GM10248 (cell line): ENCODE measurements at places on chromosomes 2 and 18.

DNA sequence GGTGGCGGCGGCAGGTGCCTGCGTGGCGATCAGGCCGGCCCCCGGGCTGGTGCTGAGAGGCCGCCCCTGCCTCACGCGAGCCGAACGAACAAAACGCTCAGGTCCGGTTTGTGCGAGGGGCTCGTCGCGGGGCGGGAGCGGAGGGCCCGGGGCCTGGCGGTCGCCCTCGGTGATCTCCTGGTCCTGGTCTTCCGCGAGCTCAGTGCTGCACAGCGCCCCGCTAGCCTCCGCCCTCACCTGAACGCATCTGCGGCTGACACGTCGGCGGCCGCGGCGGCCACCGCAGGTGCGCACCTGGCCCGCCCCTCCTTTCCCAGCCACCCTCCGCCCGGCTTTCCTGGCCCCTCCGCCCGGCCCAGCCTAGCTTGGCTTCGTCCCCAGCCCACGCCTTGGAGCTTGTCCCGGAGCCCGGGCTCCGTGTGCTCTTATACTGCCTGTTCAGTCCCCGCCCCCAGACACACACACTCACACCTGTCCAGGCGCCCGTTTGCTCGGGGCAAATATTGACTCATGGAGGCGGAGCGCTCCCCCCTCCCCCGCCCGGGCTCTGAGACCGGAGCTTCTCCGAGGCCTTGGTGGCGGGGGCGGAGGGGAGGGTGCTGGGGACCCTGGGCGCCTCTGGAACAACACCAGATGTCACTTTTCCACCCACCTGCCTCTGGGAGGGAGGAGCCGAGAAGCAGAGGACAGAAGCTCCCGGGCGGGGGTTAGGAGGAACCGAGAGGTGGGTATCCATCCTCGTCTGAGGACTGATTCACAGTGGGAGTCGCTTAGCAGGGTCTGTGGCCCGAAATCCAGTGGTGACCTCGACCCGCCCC is 8.6 kb upstream of the CRYBA2 start:
- DNase-seq: peak; percentile 65

DNA sequence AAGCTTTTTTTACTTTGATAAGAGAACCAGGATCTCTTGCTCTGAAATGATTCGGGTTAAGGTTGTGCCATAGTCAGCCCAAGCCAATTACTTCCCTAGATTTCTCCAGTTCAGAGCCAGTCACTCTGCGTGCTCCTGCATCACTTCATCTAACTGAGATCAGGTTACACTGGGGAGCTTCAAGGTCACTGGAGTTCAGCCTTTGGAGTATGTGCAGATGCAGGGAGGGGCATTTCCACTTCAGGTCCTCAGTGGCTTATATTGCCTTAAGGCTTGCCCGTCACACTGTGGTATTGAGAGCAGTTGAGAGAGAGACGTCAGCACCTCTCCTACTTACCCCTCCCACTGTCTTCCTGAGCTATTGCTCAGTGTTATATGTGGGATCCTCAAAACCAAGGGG is 317.8 kb downstream of the EPHA4 start:
- no peak for DNase-seq

GRCh38 chr18:40013001-40013609 is 1941.9 kb upstream of the PIK3C3 start:
- no peak for DNase-seq

DNA sequence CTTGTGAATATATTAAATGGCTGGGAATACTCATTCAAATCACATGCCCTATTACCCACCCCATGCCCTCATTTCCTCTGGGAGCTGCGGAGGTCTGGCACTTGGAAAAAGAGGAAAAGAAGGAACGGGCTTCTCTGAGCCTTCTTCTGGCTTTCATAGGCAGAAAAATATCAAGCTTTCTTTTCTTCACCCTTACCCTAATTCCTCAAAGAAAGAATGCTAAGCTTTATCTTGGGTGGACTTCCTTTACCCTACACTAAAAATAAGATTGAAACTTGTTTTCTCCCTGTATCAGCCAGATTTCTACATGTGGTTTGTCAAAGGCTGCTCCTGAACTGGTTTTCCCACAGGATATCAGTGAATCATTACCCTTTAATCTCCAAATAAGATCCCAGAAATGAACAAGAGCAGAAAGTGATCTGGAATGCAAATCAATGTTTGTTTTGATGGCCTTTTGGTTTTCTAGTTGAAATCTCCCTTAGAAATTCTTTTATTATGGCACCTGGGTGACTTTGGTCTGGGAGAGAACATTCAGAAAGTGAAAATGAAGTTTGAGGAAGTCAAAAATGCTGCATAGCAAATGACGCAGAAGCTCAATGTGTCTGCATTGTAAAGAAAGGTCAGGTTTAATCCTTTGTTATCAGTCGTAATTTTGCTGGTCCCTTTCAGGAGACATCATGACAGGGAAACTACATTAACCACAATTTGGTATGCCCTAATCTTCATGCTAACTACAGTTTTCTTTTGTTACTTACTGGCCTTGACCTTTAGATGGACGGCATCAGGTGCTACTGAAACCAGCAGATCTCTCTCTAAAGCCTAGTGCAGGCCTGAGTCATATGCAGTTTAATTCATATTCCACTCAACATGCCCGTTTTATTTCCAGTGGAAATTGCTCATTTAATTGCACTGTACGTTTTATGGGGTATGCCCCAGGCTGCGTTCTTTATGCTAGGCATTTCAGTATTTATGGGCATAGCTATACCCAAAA is 46.6 kb upstream of the HNRNPA3 start:
- peak; percentile 48 for DNase-seq

DNA sequence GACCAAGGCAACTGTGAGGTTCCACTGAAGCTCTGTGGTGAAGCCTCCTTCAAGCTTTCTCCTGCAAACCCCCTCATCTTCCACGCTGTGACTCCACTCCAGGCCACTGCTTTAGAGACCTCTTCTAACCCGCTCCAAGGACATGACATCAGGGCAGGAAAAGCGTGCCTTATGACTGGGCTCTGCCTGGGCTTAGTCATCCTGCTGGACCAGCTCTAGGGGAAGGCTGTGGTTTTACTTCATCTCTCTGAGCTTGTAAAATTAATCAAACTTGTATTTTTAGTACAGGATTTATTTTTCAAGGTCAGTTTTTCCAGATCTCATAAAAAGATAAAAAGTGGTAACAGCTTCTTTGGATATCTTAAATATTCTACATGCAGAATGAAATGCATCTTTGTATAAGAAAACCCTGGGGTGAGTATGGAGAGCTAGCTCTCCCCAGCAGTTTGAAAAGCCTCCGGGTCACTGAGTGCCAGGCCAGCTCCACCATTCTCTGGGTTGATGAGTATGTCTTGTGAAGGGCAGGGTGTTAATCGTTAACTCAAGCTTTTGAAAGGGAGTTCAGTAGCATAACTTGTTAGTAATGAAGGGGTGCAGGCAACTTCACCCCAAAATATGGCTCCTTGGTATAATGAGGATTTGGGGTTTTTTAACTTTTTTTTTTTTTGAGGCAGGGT is 33.1 kb upstream of the YPEL5 start:
- DNase-seq: no peak

DNA sequence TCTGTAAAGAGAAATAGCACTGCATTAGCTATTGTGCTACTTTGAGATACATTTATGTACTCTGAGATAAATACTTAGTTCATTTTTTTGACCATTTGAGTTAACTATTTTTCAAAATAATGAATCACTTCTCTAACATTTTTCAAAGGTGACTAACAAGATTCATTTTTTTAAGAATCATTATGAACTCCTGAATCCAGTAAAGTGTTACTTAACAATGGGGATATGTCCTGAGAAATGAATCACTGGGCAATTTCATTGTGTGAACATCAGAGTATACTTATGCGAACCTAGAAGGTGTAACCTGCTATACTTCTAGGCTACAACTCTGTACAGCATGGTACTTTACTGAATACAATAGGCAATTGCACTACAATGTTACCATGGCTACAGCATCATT is 355.8 kb downstream of the ARL6IP6 start:
- DNase-seq: no peak

GRCh38 chr2:172113617-172114016 is 10.9 kb upstream of the DLX2 start:
- peak; percentile 15 for DNase-seq

- DNase-seq: no peak
Measured at GRCh38 chr18:30192216-30192615, 850.3 kb downstream of the DSC3 start.

DNA sequence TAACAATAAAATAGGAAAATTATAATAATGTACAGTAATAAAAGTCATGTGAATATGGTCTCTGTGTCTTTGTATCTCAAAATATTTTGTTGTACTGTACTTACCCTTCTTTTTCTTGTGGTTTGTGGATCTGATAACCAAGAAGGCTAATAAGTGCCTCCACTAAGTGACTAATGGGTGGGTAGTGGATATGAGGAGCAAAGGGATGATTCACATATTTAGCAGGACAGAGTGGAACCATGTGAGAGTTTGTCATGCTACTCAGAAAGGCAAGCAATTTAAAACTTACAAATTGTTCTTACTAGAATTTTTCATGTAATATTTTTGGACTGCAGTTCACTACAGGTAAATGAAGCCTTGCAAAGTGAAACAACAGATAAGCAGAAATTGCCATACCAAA is 1241.2 kb upstream of the CDH2 start:
- DNase-seq: no peak

GRCh38 chr2:190705280-190705679 is 56.4 kb downstream of the NAB1 start:
- no peak for DNase-seq

DNA sequence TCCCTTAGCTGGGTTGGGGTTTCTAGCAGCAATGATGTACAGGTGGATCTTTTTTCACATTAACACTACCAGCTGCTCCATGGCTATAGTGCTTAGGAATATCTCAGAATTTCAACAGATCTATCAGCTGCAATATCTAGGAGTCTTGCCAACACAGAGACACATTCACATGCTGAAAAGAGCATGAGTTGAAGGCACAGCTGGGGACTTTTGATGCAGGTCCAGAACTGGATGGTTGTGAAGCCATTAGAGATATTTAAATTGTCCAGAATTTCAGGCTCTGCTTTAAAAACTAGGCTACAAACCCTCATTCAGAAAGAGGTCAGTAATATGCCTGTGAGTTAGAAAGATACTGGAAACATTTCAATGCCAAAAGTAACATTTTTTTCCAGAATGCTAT is 122.2 kb upstream of the CCDC195 start:
- no peak for DNase-seq

GRCh38 chr2:84958135-84959059 is 12.6 kb upstream of the KCMF1 start:
- DNase-seq: no peak

GRCh38 chr18:58640891-58641610 is 12.2 kb upstream of the ALPK2 start:
- DNase-seq: no peak

DNA sequence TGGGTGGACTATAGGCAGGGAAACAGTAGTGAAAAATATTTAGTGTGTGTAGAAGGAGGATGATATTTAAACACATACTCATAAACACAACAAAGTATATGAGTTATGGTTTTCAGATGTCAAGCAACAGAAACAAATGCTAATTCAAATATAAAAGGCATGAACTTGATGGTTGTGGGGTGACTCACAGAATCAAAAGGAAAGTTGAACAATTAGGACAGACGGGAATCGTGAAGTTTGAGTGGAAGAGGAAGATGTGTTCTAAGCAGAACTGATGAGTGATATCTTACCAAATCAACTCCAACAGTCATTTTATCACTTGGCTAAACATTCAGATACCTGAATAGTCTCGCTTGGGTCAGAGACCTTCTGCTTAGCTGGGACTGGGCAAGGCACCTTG is 53.6 kb upstream of the ITGA6 start:
- DNase-seq: no peak
